ENCODE measurements at places on chromosomes 16 and 17. TPM values are rescaled to one million over a fixed set of nuclear protein-coding genes. Genes with fewer than 3 reads are reported as not detected.

DNA sequence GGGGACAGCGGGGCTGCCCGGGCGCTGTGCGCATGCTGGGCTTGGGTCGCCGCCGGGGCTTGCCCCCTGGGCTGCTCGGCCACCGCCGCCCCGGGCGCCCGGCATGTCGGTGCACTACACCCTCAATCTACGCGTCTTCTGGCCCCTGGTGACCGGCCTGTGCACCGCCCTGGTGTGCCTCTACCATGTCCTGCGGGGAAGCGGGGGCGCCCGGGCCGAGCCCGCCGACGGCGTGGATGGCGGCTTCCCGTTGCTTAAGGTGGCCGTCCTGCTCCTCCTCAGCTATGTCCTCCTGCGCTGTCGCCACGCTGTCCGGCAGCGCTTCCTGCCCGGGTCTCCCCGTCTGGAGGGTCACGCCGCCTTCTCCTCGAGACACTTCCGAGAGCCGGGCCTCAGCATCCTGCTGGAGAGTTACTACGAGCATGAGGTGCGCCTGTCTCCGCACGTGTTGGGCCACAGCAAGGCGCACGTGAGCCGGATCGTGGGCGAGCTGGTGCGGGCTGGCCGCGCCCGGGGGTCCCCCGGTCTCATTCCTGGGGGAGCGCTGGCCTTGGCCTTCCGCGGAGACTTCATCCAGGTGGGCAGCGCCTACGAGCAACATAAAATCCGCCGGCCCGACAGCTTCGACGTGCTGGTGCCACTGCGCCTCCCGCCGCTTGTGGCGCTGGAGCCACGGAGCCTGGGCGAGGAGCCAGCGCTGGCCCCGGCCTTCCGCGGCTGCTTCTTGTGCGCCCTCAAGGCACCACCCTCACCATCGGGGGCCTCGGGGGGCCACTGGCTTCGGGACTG, 789 bp downstream of the ITPRIPL2 start:
- peak; percentile 79 for DNase-seq

DNA sequence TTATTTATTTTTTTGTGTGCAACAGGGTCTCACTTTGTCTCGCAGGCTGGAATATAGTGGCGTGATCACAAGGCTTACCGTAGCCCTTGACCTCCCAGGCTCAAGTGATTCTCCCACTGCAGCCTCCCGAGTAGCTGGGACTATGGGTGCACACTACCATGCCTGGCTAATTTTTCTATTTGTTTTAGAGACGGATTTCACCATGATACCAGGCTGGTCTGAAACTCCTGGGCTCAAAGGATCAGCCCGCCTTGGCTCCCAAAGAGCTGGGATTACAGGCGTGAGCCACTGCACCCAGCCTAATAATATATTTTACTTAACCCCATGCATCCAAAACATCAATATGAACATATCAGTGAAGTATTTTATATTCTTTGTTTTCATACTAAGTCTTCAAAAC, 2.0 kb downstream of the CCDC200 start:
- no peak for DNase-seq

The CA5A gene
- not detected for total RNA-seq

The DNAH17 gene
- not detected for total RNA-seq

The MMP25 gene
- total RNA-seq, result 0.21 TPM

Data from endothelial cell of umbilical vein (primary cell).